ENCODE measurements at places on chromosomes 16 and 17.

- peaks cover 40% of the 10 kb centered on the region for H3K36me3 ChIP-seq
- no peak overlapping the region for H3K4me3 ChIP-seq
- H3K27ac ChIP-seq: no peak overlapping the region
- H3K27me3 ChIP-seq: no peaks in the 10 kb centered on the region
- H3K4me1 ChIP-seq: peaks cover 21% of the 10 kb centered on the region
These were observed 7.8 kb downstream of the CSF3 start for GRCh38 chr17:40022961-40023541.

GRCh38 chr16:84239909-84240308 is at the start of gene KCNG4:
TSS of gene KCNG4 (minus strand) at chr16:84240012. CDS start at chr16:84237485, 2,527 bp downstream.
- DNase-seq: no peak
- no peaks in the 10 kb centered on the region for H3K36me3 ChIP-seq
- H3K27me3 ChIP-seq: peaks cover 20% of the 10 kb centered on the region
- H3K4me3 ChIP-seq: no peak within 1 kb of the TSS
- H3K4me1 ChIP-seq: no peaks in the 10 kb centered on the region

DNA sequence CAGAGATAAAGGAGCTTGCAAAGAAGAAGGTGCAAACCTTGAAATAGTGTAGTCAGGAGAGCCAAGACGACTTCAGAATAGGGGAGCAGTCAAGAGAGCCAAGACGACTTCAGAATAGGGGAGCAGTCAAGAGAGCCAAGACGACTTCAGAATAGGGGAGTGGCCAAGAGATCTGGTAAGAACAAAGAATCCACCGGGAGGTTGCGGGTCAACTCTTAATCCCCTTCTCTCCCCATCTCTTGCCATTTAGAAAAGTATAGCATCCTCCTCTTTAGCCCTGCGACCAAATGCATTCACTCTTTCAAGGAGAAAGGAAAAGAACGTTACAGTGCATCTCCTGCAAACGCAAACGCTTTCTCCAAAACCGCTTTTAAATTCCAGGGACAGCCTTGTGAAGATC is 713 bp downstream of the KNOP1 start:
- peaks cover 17% of the 10 kb centered on the region for H3K36me3 ChIP-seq
- peak overlapping the region; percentile 92 for H3K4me3 ChIP-seq
- no peaks in the 10 kb centered on the region for H3K27me3 ChIP-seq
- H3K4me1 ChIP-seq: peaks cover 27% of the 10 kb centered on the region

DNA sequence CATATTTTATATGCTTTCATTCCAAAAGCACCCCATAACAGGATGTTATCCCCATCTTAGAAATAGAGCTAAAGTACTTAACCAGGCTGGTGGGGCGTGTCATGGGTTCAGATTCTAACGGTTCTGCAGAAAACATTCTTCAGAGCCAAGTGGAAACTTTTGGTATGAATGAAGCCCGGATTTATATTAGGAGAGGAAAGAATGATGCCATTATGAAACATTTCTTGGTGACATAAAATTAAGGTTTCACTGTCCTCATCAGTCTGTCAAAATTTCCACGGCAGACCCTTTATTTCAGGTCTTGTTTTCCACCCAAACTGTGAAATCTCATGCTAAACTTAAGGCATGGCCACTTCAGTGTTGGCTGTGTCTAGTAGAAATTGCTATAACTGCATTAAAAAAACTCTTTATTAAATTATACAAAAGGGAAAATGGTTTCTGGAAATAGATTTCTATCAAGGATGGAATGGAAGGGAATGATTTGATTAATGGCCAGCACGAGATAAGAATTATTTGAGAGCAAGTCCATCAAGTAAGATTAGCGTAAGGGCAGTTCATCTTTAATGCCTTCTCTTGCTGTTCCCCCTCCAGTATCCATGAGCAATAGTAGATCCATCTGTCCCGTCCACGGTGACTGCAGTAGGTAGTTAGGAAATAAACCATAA is 11.7 kb downstream of the PRKCA start:
- H3K36me3 ChIP-seq: peaks cover 35% of the 10 kb centered on the region
- H3K4me1 ChIP-seq: peaks cover 91% of the 10 kb centered on the region
- H3K27me3 ChIP-seq: no peaks in the 10 kb centered on the region
- peak; percentile 66 for DNase-seq
- no peak overlapping the region for H3K4me3 ChIP-seq

GRCh38 chr16:25073854-25074253 is 37.7 kb upstream of the LCMT1 start:
- H3K27me3 ChIP-seq: no peaks in the 10 kb centered on the region
- peaks cover 3% of the 10 kb centered on the region for H3K4me1 ChIP-seq
- no peaks in the 10 kb centered on the region for H3K36me3 ChIP-seq
- no peak overlapping the region for H3K27ac ChIP-seq

- H3K36me3 ChIP-seq: peaks cover 6% of the 10 kb centered on the region
- no peak for DNase-seq
- no peaks in the 10 kb centered on the region for H3K27me3 ChIP-seq
- no peak overlapping the region for H3K4me3 ChIP-seq
These were observed 6.6 kb downstream of the C16orf95 start for GRCh38 chr16:87310610-87311009.

- peaks cover 12% of the 10 kb centered on the region for H3K27me3 ChIP-seq
- no peaks in the 10 kb centered on the region for H3K36me3 ChIP-seq
- H3K4me3 ChIP-seq: no peak overlapping the region
- DNase-seq: no peak
These were observed 43.3 kb downstream of the SALL1 start for GRCh38 chr16:51107742-51108141.

DNA sequence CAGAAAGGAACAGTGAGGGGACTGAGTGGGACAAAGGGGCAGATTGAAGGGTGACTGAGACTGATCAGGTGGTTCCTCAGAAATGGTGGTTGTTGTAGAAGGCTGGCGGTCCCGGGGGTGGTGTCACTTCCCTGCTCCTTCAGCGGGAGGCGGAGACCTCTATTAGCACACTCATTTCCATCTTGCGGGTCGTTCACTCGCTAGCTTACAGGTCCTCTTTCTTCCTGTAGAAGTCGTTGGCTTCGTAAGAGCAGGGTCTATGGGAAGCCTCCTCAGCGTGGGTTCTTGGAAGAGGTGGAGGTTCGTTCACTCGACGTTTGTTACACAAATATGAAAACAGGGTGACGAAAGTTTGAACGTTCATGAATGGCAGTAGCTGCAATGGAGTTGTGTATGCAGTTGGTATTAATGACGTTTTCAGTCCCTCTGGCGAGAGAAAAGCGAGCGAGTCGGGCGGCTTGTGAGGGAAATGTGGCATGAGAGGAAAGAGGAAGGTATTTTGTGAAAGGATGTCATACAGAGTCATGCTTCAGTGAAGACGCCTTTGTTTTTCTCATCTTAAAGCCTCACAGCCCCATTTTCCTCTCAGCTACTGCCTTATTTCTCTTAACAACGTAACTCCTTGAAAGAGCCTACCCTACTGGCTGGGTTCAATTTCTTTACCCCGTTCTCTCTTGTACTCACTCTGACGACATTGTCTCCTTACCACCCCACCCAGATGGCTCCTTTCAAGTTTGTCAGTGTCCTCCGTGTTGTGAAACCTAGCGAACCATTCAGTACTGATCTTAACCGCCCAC is 667 bp downstream of the EFCAB13 start:
- H3K4me1 ChIP-seq: peaks cover 19% of the 10 kb centered on the region
- H3K27ac ChIP-seq: peak overlapping the region; percentile 90
- DNase-seq: peak; percentile 77
- peaks cover 2% of the 10 kb centered on the region for H3K27me3 ChIP-seq
- peak overlapping the region; percentile 100 for H3K4me3 ChIP-seq

DNA sequence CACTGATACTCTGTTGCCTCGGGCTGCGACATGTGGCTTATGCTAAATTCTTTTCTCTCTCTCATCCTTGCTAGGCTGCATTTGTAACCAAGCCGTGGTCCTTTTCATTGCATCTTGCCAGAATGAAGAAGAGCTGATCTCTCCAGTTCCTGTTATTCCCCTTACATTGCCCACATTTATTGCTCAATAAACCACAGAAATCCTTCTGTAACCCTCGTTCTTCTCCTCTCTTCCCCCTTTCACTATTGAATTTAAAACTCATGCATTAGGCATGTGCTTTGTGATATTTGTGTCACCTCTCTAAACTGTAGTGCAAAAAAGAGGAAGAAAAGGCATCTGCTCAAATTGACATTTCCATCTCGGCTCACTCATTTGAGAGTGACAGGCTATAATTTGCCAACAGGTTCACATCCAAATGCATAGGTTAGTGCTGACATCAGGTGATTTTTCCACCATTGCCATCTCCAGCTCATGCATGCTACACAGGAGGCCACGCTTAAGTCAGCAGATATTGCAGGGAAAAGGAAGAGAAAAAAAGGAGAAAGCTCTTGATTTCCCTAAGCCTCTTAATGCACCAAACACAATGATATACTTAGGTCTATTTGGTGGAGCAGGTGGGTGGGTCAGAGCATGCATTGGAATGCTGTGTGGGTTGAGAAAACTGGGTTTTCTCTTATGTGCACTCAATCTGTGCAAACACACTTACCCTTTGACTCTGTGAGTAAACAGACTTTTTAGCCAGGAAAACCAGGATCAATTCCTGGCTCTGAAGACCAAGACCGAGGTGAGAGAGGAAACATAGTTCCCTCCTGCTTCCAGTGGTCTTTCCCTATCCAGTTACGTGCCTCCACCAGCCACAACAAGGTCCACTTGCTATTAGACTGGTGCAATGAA is 642.7 kb downstream of the HS3ST4 start:
- no peak for DNase-seq
- no peaks in the 10 kb centered on the region for H3K36me3 ChIP-seq
- no peak overlapping the region for H3K4me3 ChIP-seq
- H3K4me1 ChIP-seq: no peaks in the 10 kb centered on the region

DNA sequence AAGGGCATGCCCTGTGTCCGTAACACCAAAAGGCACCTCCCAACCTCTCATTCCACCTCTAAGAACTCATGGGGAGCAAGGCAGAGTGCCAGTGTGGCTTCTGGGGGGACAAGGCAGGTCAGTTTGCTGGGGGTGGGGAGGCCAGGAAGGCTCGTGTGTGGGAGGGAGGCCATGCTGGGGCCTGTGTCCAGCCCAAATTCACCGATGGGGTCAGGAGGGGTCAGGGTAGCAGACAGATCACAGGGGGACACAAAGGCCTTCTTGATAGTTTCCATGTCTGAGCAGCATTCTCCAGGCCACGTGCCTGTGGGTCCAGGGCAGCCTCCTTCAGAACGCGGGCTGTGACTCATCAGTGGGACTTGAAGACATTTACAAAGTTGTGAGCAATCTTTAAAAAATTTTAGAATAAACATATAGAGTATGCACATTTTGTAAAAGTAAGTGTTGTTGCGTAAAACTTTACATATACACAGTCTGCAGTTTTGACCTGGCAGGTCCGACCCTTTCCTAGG is 20.9 kb downstream of the SPACA3 start:
- peaks cover 3% of the 10 kb centered on the region for H3K27me3 ChIP-seq
- no peak for DNase-seq
- H3K4me1 ChIP-seq: no peaks in the 10 kb centered on the region
- H3K27ac ChIP-seq: no peak overlapping the region
- H3K4me3 ChIP-seq: no peak overlapping the region

DNA sequence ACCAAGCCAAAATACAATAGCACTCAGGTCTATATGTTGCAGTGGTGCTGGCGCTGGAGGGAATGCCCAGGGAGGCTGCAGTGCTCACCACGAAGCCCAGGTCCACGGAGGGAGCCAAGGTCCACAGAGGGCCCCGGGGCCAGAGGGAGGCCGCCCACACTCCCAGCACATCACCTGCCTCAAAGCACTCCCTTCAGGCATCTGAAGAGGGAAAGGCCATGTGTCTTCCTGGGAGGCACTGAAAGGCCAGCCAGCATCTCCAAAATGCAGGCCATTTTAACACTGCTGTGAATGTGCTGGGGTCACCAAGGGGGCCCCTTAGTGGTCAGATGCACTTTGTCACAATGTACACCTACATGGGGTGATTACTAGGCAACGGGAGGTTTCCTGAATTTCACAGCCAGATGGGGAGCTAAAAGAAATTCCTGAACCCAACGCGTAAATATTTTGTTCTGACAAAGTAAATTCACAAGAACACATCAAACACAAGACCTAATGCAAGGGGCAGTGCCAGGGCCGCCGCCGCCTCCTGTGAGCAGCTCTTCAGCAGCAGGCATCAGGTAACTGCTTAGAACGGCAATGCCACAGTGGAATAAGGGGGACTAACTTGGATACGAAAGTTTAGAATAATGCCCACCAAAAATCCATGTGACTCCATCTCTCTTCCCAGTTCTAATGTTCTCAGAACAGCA is 42.8 kb downstream of the USP22 start:
- DNase-seq: no peak
- H3K4me3 ChIP-seq: no peak overlapping the region
- no peak overlapping the region for H3K27ac ChIP-seq
- H3K27me3 ChIP-seq: no peaks in the 10 kb centered on the region
- peaks cover 24% of the 10 kb centered on the region for H3K36me3 ChIP-seq

GRCh38 chr16:64882078-64882784 is 239.6 kb downstream of the CDH11 start:
- H3K27ac ChIP-seq: no peak overlapping the region
- no peak overlapping the region for H3K4me3 ChIP-seq
- H3K27me3 ChIP-seq: no peaks in the 10 kb centered on the region
- no peak for DNase-seq
- no peaks in the 10 kb centered on the region for H3K4me1 ChIP-seq

GRCh38 chr16:85535352-85536072 is 77.6 kb upstream of the GSE1 start:
- no peak for DNase-seq
- no peak overlapping the region for H3K27ac ChIP-seq
- no peaks in the 10 kb centered on the region for H3K36me3 ChIP-seq
- no peaks in the 10 kb centered on the region for H3K4me1 ChIP-seq
- H3K27me3 ChIP-seq: no peaks in the 10 kb centered on the region
- H3K4me3 ChIP-seq: no peak overlapping the region

DNA sequence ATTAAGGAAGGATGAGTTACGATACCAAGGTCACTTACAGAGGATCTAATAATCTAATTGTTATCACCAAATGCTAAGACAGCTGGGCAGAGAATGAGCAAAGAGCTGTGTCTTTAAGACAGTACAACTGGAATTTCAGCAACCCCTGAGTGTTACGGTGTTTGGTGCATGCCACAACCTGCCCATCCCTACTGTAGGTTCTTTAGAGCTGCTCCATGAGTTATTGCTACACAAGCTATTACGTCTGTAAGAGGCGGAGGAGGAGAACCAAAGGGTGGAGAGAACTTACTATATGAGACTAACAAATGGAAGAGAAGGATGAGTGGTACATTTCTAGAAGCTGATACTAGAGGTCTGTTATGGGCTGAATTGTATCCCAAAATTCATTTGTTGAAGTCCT is 14.2 kb upstream of the C17orf78 start:
- H3K4me3 ChIP-seq: no peak overlapping the region
- DNase-seq: no peak
- no peaks in the 10 kb centered on the region for H3K36me3 ChIP-seq
- no peaks in the 10 kb centered on the region for H3K27me3 ChIP-seq
- H3K27ac ChIP-seq: no peak overlapping the region

- no peak overlapping the region for H3K4me3 ChIP-seq
- H3K4me1 ChIP-seq: peaks cover 9% of the 10 kb centered on the region
- H3K27me3 ChIP-seq: no peaks in the 10 kb centered on the region
- H3K27ac ChIP-seq: no peak overlapping the region
These were observed 14.4 kb downstream of the HID1 start for GRCh38 chr17:74957935-74958740.

DNA sequence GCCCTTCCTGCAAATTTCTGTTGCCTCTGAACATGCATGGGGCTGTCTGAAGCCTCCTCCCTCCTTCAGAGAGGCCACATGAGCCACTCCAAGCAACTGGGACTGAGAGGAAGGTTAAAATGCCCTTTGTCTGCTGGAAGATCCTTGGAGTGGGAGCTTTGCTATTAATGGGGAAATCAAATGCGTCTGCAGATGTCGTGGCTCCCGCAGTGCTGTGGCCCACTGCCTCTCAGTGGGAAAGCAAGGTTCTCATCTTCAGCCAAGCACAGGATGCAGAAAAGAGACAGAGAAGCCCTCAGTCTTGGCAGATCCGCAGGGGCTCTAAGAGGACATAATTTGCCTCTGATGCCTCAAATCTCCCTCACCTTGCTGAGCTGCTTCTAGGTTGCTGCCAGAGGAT is 34.8 kb downstream of the PEMT start:
- no peak for DNase-seq
- H3K27ac ChIP-seq: no peak overlapping the region
- no peak overlapping the region for H3K4me3 ChIP-seq
- H3K27me3 ChIP-seq: no peaks in the 10 kb centered on the region
- no peaks in the 10 kb centered on the region for H3K4me1 ChIP-seq
- no peaks in the 10 kb centered on the region for H3K36me3 ChIP-seq
